Dorsolateral prefrontal cortex (tissue), 122 donors: ENCODE measurements at places on chromosomes 12 and 14. TPM values are rescaled to one million over a fixed set of nuclear protein-coding genes. Genes with fewer than 3 reads are reported as not detected.

DNA sequence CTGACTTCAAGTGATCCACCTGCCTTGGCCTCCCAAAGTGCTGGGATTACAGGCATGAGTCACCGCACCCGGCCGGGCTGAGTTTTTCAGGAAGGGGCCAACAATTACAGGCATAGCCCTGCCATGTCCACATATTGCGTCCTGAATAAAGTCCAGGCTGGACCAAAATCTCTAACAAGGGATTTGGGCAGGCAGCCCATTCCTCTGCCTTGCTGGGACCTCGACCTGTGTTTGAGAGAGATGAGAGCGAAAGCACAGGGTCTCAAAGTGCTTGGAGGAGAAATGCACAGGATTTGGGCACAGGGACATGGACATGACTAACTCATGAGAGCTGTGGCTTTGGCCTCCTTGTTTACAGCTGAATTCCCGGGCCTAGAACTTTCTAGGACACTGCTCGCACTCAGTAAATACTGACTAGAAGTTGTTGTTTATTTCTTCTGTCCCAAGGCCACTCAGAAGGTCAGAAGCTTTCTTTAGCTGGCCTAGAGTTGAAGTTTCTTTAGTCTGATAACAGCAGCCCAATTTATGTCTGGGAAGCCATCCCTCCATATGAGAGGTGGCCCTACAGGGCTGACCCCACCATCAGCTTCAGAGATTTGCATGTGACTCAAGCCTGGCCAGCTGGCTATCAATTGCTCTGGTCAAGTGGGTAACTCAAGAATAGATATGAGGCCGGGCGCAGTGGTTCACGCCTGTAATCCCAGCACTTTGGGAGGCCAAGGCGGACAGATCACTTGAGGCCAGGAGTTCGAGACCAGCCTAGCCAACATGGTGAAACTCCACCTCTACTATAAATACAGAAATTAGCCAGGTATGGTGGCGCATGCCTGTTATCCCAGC lies 11.7 kb downstream of the CAMKK2 start:
- DNase-seq, result no peak

Gene ANKRD13A
- total RNA-seq, result 29.1 TPM

Gene STAB2
- total RNA-seq, result not detected

DNA sequence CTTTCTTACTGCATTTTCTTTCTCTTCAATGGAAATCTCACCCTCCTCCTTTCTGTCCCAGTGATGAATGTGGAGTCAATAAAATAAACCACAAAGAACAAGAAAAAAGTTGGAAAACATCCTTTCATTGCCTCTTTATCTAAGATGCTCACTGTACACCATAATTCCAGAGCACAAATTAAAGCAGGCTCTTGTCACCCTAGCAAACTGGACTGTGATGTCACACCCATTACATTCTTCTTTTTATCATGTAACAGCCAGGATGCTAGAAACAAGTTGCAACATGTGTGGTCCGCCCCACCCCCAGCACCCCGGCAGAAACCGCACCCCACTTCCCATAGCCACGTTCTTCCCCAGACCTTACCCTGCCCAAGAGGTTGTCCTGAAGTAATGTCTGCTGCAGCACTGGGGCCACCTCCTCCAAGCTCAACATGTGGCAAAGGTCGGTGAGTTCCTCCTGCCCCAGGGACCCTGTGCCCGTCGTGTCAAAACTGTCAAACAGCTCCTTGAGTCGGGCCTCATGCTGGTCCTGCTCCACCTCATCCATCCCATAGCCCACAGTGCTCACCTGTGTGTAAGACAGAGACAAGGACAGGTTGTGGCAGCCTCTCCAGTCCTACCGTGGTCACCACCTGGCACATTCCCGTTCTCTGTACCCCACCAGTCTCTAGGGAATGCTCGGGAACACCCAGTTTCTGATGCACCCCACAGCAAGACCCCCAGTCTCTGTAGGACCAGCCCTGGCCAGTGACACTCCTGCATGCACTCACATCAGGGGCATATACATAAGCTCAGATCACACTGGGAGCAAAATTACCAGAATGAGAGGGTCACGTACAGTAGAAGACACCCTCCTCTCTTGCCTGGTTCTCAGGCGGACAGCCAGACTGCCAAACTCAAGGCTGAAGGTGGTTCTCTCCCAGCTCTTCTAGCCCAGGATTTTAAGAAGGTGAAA lies 9.2 kb downstream of the NIN start:
- no peak for DNase-seq

Gene MUCL1
- total RNA-seq, result not detected

Gene SERPINA9
- total RNA-seq, result not detected

Gene EFS
- total RNA-seq, result 13.9 TPM

GRCh38 chr12:125434936-125435443 lies 369.8 kb downstream of the AACS start:
- DNase-seq, result no peak

Gene CFAP251
- total RNA-seq, result 7.8 TPM

DNA sequence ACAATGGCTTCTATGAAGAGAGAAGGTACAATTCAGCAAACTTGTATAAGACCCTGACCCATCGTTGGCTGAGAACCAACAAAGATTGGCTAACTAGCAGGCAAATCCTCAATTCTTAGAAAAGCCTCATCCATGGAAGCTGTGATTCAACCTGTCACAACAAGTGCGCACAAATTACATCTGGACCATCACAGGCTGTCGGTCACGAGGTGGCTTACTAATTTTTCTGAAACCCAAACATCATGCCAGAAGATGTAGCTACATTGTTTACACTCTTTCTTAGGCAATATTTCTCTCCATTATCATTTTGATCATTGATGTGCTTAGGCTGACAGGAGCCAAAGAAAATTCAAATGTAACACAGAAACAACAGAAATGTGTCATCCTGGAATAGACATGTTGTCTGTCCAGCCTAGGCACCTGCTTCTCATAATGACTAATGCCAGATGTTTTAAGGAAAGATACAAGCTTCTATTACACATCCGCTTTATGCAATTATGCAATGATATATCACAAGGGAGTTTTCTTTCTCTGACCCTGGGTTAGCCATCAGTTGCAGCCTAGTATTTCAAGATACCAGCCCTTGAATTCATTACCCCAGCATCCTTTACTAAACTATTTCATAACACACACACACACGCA lies 92.9 kb upstream of the DIO2 start:
- DNase-seq, result no peak

GRCh38 chr14:24339284-24340151 lies at the start of gene RIPK3:
TSS of gene RIPK3 (minus strand) at chr14:24339991. CDS start at chr14:24339826, 165 bp downstream.
- DNase-seq, result no peak

DNA sequence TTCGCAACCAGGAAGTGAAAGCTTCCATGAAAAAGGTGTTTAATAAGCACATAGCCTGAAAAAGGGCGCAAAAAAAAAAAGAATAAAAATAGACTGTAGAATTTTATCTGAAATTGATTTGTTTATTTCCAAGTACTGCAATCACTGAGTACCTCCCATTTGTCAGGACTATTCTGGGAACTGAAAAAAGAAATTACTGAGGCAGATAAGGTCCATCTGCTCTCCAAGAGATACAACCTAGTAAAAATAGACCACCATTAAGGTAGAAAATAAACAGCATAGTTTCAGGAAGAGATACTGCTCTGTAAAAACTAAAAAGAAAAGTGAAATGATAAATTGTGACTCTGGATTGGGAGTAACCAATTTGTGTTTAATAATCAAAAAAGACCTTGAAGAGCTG lies 24.7 kb downstream of the OR4N2 start:
- DNase-seq, result no peak

Gene GDF3
- total RNA-seq, result not detected

Gene SIX6
- not detected for total RNA-seq

- peak; percentile 61 for DNase-seq
Measured at GRCh38 chr14:102500158-102500662, 9.4 kb downstream of the ANKRD9 start.

Gene FOXN4
- total RNA-seq, result 0.13 TPM

GRCh38 chr12:38543151-38543550 lies 226.6 kb downstream of the ALG10B start:
- DNase-seq, result no peak

Gene GLS2
- 52.9 TPM for total RNA-seq

Gene TBX5
- total RNA-seq, result not detected

DNA sequence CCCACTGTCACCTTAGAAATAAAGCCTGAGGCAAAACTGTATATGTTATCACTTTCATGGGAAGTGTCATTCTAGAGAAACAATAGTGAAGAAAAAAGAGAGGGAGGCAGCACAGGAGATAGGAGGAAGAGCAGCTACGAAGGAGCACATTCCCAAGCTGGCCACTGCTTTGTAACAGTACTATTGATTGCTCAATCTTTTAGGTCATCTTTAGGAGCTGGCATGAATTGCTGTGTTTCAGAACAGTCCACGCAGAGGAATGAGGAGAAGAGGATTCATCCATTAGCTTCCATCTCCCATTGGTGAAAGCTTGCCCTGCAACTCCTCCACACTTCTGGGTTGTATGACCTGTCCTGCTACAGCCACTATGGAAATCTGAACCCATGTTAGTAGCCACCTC lies 372.5 kb upstream of the DDHD1 start:
- DNase-seq, result no peak

Gene TMTC1
- total RNA-seq, result 57.7 TPM

- no peak for DNase-seq
Measured at GRCh38 chr14:61341275-61342206, 20.2 kb downstream of the PRKCH start.

Gene JPH4
- 138 TPM for total RNA-seq

- DNase-seq, result no peak
Measured at GRCh38 chr12:124469193-124469888, 98.1 kb downstream of the NCOR2 start.

Gene FAIM2
- 589 TPM for total RNA-seq

- no peak for DNase-seq
Measured at GRCh38 chr12:32718926-32719325, 36.8 kb downstream of the YARS2 start.

DNA sequence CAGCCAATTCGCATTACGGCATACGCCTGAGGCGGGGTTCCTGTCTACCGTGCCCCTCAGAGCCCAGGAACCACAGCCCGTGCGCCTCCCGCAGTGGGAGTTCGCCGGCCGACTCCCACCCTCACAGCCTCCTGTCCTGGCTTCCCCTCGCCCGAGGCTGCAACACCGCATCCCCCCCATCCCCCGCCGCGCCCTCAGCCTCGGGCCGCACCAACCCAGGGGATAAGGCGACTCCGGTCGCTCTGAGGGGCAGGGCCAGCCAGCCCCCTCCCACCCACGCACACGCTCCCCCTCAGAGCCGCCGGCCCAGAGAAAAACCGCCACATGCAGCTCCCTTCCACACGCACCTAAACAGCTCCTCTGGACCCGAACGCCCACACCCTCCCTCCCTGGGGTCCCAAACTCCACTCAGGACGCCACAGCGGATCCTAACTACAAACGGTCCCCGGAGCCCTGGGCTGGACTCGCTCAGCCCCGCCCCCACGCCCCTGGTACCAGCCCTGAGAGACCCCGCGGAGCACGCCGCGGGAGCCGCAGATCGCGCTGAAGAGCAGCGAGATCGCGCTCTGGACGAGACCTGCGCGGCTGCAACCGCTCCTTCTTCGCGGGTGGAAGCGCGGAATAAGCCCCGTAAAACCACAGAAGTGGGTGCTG lies at the start of gene C14orf39:
C14orf39 (minus strand) TSS at position 466 of the 654 bp plus-strand sequence. CDS start 985 bp downstream, outside the sequence.
- no peak for DNase-seq

DNA sequence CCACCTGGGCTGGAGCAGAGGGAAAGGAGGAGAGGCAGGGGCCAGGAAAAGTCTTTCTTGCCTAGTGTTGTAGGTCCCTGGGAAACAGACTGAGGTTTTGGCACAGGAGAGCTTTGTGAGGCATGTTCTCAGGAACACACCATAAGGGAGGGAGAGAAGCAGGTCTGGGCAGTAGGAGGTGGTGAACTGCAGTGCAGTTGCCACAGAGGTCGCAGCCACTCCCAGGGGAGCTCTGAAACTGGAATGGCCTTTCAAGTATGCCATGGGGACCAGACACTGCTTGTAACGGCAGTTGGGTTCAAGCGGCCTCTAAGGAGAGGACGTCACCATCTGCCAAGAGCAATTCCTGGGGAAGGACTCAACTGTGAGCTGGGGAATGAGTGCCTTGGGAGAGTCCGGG lies 35.4 kb upstream of the NKX2-8 start:
- no peak for DNase-seq

Gene C3AR1
- total RNA-seq, result 18.3 TPM

Gene ORMDL2
- 15.5 TPM for total RNA-seq

- no peak for DNase-seq
Measured at GRCh38 chr12:54442961-54443360, 23.9 kb upstream of the ITGA5 start.

- no peak for DNase-seq
Measured at GRCh38 chr12:26773313-26774104, 59.5 kb downstream of the ITPR2 start.

DNA sequence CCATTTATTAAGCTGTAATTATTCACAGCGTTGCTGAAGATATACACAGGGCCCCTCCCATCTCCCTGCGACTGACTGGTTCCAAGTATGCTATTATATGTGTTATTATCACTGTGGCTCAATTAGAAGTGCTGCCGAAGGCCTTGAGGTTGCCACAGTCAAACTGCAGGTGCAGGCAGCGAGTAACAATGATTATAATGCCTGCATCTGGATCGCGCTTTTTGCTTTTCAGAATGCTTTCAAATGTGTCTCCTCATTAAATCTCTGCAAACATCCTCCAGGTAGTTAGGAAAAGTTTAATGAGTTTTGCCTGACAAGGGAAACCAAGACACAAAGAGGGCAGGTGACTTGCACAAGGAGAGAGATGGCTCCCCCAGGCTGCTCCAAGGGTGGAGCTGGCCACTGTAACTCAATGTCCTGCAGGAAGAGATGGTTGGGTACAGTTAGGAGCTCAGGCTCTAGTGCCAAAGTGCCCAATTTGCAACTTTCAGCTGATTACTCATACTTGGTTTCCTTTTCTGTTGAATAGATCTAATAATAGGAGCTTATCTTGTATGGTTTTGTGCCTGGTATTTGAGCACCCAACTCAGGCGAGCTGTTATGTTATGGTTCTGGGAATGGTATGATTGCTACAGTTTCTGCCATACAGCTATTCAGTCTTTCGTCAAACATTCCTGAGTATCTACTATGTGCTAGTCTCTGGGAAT lies 1.7 kb upstream of the SYNE3 start:
- no peak for DNase-seq

DNA sequence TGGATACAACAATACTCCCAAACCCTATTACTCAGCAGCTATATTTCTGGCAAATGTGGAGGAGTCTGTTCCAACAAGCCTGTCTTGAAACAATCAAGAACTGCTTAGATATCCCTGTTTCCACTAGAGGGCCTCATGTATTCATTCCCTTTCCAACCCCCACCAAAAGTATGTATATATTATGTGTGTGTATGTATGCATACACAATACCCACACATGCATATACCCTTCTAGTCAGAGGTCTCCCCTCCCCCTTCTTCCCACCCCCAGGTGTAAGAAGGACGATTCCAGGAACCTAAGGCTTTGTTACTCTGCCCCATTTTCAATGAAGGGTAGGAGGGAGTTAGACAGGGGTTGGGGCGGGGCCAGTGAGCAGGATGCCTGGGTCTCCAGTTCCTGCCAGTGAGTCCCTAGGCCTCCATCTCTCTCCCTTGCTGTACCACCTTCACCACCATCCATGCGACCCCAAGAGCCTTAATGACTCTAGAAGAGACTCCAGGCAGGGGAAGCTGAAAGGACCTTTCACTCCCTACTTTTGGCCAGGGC lies at the start of gene DGKA:
DGKA (plus strand) TSS at position 392 of the 546 bp plus-strand sequence. CDS start 5,342 bp downstream, outside the sequence.
- DNase-seq, result no peak
